ENCODE measurements at places on chromosomes 1 and 21.

GRCh38 chr1:73593364-73593763 is 604.6 kb downstream of the LRRIQ3 start:
- no peak for DNase-seq

DNA sequence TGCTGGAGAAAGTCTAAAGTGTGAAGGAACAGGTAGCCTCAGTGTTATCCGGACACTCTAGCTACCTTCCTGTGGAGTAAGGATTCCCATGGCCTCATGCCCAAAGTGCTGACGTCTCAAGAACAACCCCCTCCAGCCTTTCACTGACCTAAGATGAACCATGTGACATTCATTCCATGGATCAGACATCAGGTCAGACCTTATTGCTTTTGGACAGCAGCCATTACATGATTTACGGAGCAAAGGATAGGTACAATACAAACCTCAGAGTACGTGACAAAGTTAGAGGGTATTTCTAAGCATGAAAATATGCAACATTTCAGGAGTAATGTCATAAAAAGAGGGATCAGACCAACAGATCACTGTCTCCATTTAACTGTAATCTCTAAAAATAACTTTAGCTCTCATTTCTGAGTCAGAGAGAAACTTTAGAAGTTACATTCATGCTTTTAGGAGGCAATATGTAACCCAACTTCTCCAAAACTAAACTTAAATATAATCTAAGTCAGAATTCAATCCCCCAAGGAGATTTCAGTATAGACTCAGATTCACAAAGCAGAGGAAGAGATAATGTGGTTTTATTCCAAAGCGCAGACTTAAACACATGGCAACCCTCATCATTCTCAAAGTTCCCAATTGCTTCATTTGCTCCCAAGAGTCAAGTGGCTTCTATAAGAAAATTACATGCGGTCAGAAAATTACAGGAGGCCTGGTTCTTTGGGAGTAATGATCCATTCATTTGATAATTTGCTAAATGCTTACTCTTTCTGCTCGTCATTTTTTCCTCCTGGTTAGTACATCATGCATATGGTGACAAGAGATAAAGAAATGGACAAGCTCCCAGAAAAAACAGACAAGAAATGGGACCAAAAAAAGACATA is 280.4 kb downstream of the SETD4 start:
- no peak for DNase-seq

GRCh38 chr1:40673452-40673851 is 8.0 kb upstream of the RIMS3 start:
- no peak for DNase-seq

GRCh38 chr1:227244339-227245118 is 73.8 kb downstream of the CDC42BPA start:
- no peak for DNase-seq

GRCh38 chr1:200221614-200222282 is 188.1 kb downstream of the ZNF281 start:
- DNase-seq, result no peak

DNA sequence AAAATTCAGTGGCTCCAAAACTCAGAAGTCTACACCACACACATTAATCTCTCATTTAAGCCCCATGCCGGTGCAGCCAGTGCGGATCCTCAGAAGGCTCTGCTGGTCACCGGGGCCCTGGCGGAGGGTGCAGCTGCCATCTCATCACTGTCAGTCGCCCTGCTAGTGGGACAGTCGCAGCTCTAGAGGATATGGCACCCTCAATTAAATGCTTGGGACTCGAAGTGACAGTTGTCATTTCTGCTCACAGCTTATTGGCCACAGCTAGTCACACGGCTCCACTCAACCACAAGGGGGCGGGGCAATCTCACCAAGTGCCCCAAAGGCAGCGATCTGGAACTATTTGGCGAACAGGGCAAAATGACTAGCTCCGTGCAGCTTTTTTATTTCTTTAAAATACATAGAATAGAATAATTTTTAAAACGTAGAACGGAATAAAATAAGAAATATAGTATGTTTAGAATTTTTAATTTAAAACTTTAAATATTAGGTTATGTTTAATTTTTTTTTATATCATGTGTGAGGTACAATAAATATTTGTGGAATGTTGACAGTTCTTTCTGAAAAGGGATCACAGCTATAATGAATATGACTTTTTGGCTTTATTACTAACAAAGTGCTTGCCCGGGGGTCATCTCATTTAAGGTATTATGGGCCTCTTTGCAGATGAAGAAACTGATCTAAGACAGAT is 8.0 kb upstream of the MAN1C1 start:
- peak; percentile 92 for DNase-seq

GRCh38 chr21:38921511-38922251 is 116.0 kb downstream of the ETS2 start:
- no peak for DNase-seq

GRCh38 chr1:67118191-67118590 is 16.6 kb downstream of the C1orf141 start:
- no peak for DNase-seq

DNA sequence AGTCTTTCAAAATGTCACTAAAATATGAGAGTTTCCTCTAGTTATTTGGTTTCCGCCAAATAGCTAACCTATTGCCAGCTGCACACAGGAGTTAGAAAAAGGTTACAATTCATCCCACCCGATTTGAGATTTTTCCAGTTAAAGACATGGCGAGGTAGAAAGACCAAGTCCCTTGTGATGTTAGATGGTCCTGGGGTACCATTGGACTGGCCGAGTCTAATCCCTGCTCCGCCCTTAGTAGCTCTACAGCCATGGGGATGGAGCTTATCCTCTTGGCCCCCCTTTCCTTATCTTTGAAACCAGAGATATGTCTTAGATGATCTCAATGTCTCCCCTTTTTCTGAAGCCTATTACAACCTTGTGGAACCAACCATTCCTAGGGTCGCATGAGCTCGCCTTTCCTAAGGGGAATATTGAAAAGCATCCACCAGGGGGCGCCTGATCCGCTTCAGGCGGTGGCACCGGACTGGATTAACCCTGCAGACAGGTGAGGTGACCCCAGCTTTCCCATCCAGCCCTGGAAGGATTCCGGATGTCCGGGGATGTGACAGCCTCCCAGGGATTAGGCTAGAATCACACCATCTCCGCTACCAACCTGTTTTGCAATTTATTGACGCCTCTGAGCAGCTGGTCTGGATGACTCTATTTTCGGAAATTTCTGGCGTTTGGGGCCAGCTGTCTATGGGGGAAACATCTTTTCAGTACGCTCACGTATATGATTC is 68.3 kb upstream of the SIM2 start:
- DNase-seq, result peak; percentile 48

DNA sequence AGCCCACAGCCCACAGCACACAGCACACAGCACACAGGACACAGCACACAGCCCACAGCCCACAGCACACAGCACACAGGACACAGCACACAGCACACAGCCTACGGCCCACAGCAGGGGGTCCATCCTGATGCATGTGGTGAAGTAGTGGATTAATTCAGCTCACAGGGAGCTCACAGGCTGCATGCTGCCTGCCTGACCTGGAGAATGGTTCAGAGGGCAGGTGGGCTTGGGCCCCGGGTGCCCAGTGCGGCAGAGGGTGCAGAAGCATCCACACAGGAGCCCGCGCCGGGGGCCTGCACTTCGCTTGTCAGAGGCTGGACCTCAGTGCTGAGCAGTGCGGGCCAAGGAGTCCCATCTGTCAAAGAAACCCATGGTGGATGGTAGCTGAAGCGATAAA is 21.1 kb upstream of the AJAP1 start:
- DNase-seq, result no peak

DNA sequence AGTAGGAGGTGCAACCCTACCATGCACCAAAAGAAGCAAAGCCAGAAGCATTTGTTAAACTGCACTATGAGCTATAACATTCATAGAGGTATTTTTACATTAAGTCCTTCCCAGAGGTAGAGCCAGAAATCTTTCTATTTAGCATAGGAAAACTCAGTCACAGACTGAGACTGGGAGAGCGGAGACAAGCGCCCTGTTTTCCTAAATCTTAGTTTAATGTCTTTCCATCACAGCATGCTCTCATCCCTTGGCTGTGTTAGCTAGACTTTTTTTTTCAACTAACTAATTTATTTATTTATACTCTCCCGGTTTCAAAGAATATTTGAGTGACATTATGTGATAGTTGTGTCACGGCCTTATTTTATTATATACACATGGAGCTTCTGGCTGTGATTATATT is 304.1 kb downstream of the LMX1A start:
- no peak for DNase-seq

DNA sequence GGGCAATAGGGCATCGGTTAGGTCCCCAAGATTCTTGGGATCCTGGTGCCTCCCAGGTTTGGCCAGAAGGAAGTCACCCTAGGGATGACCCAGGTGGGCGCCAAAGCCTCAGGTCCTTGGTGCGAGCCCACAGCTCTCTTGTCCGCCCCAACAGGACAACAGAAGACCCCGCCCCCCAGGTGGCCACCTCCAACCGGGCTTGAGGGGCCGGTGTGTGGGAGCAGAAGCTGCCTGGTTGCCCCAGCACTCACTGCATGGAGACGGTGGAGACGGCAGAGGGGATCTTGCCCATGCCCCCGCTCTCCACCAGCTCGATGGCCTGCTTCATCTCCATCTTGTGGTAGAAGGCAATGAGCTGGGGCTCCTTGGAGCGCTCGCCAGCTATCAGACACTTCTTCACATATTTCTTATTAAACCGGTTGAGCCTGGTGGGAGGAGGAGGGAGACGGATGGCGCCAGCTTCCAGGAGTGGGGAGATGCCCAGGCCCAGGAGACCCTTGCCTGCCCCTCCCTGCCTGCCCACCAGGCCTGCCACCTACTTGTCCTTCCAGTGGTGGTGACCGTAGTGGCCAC is 52.7 kb downstream of the SLC9A1 start:
- DNase-seq, result peak; percentile 35

- DNase-seq, result no peak
Observed at GRCh38 chr1:61496501-61496900, 228.4 kb downstream of the TM2D1 start.

GRCh38 chr21:44529011-44529421 is 11.0 kb downstream of the KRTAP10-1 start:
- no peak for DNase-seq

- DNase-seq, result no peak
Observed at GRCh38 chr1:47819574-47819888, 177.7 kb downstream of the TRABD2B start.

DNA sequence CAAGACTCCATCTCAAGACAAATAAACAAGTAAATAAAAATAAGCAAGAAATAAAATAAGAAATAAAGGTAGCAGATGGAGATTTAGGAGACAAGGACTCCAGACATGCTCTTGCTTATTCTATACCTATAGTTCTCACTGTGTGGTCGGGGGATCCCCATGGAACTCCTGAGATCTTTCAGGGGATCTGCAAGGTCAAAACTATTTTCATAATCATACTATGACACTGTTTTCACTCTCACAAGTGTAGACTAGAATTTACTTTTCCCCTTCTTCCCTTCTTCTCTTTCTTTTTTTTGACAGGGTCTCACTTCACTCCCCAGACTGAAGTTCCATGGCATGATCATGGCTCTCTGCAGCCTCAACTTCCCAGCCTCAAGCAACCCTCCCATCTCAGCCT is 29.8 kb upstream of the NLRP3 start:
- DNase-seq, result no peak
